ENCODE measurements at places on chromosomes 7 and 10.
A peak's percentile ranks its signal among the peaks of the same experiment; 100 is the strongest.

DNA sequence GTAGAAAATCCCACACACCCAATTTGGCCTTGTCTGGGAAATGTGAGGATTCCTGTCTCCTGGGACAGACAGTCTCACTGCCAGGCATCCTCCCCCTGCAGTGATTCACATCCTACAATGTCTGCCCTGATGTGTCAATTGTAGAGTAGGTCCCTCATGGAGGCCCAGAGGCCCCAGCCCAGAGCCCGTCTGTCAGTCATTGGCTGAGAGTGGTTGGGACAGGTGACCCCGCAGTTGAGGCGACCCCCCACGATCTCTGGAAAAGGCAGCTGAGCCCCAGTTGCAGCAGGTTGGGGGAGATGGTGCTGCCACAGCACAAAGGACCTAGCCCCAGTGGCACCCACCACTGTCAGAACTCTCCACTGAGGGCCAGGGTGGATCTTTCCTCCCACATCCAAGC lies 84.3 kb upstream of the INSIG1 start:
- DNase-seq = no peak

DNA sequence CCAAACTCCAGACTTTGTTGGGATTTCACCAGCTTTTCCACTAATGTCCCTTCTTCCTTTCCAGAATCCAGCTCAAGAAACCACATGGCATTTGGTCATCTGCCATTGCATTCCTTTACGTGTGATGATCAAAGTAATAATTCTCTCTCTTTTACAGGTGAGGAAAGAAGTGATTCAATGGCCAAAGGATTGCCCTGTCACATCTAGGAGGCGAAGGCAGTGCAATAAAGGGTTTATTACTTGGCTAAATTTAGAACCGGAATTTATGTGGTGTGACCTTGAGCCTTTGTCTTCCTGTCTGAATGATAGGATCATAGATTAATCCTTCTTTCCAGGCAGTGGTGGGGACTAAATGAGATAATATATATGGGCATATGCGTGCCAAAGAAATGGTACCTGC lies 58.3 kb upstream of the COBL start:
- DNase-seq = no peak

GRCh38 chr10:46270086-46270811 lies 16.5 kb upstream of the ANTXRL start:
- DNase-seq = peak; percentile 5

DNA sequence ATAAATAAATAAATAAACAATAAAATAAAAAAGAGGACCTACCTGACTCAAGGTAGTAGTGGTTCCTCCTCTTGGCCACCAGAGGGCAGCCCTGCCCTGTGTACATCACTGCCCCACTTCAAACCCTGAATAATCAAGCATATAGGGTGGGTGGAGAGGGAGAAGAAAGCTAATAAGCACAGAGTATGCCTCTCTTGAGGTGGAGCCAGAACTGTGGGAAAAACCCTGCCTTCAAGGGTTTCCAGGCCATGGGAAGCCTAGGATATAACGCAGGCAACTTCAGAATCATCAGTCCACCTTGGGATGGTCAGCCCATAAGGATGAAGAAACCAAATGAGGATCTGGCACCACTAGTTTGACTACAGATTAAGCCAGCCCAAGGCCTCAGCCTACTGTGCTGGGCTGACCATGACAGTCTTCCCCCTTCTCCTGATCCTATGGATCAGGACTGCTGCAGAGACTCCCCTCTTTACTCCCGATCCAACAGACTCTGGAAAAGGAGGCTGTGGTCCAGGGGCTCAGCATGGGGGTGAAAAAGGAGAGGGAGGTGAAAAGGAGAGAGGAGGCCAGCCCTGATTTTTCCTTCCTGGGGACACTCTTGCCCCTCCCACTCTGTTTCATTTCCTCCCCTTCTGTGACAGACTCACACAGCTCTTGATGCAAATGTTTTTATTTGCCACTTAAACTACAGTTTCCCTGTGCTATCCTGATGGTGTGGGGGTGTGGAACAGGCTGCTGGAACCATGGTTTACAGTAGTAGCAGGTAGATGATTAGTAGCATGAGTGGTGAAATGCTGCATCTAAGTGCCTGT lies 10.1 kb downstream of the AVPI1 start:
- peak; percentile 39 for DNase-seq

- no peak for DNase-seq
These were observed 41.3 kb upstream of the HPSE2 start for GRCh38 chr10:99276848-99277486.

All from activated naive CD8-positive, alpha-beta T cell treated with anti-CD3 and anti-CD28 coated beads, Interleukin-2, amount 50 U/mL, for 24 hours (primary cell).